Hepatic stellate cell (primary cell): ENCODE measurements at places on chromosomes 7 and 10.

DNA sequence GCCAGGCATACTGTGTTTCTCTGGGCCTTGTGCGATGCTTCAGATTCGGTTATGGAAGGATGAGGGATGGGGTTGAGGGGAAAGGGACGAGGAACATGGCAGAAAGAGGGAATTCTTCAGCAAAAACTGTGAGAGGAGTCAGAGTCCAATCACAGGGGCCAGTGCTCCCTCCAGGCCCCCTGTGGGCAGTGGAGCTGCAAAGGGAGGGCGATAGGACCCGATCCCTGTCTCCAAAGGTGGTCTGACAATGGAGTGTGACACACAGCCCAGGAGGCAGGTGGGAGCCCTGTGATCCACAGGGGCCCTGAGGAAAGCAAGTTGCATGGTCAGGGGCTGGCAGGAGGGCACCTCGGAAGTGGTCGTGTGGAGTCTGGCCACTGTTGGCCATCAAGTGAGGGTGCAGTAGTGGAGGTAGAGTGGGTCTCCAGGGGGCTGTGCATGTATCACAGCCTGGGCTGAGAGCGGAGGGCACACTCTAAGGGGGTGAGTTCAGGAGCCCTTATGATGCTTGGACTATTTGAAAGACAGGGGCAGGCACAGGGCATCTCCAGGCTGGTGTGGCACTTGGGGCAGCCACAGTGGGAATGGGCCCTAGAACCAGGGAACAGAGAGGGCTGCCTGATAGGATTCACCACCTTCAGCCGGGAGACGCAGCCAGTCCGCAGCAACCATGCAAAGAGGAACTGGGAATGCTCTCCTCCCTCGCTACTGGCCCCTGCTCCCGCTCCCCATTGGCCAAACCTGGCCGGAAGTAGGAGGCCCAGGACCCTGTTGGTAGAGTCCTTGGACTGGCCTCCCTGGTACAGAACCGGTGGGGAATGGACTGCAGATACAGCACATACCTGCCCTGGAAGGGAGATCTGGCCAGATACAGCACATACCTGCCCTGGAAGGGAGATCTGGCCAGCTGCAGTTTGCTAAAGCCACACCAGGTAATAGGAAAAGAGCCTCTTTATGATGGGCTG, 115.9 kb downstream of the ADCY1 start:
- no peak for DNase-seq

DNA sequence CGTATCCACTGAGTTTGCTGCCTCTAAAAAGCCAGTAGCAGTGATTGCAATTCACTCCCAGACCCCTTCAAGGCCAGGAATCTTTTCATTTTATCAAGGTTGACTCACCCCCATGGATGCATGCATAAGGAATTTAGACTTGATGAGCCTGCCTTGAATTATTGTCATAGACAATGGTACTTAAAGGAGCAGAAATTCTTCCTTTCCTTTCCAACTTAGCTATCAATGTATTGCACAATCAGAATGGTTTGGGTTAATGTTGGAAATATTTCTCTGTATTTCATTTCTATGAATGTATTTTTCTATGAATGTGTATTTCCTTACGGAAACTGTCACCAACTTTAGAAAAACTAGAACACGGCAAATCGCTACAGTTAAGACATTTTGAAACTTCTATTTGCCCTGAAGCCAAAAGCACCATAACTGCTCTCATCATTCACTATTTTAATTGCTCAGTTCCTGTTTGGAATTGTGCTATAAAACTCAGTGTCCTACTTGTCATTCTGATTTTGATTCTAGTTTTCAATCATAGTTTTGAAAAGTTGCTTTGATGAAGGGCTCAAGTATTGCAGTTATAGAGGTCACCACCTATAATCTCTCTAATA, 355.7 kb upstream of the AKR1E2 start:
- DNase-seq = peak; percentile 56

GRCh38 chr10:51471271-51471670, 228.1 kb downstream of the CSTF2T start:
- DNase-seq = no peak

- DNase-seq = no peak
Observed at GRCh38 chr7:44184873-44185446, 4.3 kb downstream of the GCK start.

DNA sequence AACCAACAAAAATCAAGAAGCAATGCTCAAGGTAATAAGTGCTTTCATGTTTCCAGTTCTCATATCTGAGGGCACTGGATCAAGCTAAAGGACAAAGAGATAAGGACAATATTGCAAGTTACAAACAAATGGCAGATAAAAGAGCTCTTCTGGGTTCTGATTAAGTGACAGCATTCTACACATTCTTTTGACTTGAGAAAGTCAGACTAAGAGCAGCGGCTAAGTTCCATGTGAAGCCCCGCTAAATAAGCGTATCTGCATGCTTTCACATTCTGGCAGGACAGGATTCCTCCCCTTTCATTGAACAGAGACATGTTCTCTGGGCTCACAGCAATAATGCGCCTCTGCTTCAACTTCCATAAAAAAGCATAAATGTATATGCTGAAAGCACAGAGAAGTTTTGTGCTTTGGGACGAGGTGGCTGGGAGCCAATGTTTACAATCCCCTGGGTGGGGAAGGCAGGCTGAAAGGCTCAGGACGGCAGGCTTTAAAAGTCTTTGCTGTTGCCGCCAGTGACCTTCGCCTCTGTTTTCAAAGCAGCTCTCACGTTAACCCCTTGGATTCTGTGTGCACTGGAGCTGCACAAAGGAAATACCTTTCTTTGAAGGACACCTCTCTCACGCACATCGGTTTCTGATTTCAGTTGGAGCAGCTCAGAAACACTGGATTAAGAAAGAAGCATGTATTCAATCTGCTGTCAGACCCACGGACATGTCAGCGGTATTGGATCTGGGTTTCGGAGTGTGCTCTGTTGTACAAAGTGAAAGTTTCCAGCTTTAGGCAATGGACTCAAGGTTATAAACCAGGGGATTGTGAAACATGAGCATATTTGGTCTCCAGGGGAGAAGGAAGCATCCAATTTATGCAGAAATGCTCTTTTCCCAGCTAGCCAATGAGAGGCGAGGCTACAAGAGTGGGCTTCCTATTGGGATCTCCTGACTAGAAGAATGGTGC, 105.4 kb upstream of the FAM133B start:
- DNase-seq = peak; percentile 42

- DNase-seq = peak; percentile 38
Observed at GRCh38 chr10:118423800-118424442, 81.8 kb upstream of the FAM204A start.

DNA sequence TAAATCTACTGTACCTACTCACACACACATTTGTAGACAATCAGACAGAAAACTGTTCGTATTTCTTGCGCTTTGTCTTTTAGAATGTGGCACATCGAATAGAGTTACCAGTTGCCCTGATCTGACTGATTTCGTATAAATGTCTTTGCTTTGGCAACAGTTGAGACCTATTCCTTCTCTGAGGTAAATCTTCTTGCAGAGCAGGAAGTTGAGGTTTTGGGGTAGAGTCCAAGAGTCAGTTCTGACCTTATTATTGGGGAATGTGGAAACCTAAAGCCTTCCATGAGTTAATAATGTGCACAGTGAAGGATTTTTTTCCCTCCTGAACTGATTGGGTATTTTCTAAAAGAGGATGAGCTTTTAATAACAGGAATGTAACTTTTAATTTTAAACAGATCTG, 135.3 kb downstream of the KIAA1217 start:
- peak; percentile 75 for DNase-seq
